B cell (primary cell): ENCODE measurements at places on chromosomes 3 and 15.
A peak's percentile ranks its signal among the peaks of the same experiment; 100 is the strongest.

DNA sequence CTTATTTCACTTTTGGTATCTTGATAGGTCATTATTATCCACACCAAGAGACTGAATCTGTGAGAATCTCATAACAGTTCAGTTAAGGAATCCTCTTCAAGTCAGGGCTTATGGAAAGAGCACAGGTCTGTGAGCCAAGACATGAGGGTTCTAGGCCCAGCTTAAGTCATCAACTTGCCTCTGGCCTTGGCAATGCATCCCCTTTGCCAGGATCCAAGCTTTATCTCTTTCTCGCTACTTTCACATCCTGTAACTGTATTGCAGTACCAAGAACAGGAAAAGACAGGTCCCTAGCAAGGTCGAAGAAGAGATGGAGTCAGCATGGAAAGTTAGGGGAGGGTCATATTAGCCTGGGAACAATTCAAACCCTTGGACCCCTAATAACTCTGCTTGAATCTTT is 13.5 kb upstream of the APOD start:
- DNase-seq, result no peak

- DNase-seq, result no peak
These were observed 8.1 kb upstream of the LRRC2 start for GRCh38 chr3:46574243-46574646.

GRCh38 chr15:56459096-56459495 is 5.8 kb downstream of the MNS1 start:
- no peak for DNase-seq

DNA sequence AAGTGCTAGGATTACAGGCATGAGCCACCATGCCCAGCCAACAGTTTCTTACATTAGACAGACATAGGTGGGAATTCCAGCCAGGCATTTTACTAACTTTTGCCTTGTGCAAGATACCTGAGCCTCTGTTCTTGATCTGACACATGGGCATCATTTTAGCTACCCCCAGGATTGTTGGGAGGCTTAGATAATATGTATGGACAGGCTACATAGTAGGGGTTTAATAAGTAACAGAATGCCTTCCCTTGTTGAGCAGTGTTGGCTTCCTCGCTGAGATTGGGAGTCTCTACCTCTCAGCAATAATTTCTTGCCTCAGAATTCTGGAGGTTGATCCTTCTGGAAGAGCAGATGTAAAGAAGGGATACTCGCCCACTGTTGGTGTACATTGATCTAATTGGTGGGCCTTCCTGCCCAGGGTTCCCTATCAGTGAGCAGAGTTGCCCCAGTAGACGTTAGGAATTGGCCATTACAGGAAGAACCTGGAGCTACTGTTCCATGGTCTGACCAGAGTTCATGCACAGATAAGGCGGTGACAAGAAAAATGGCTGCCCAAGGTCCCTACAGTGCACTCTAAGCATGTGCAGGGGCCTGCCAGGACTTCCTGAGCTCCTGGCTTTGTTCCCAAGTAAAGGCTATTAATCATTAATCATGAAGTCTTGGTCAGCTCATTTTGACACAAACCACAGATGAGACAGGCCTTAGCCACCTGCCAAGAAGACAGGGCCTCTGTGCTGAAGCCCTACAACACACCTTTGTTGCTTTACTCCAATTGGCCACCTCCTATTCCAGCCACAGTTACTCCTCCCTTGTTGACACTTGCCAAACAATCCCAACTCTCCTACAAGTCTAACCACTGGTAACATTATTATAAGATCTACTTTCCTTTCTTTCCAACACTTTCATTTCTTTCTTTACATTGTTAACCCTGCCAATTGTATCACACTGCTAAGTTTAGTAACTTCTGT is 5.0 kb upstream of the IL17RE start:
- DNase-seq, result no peak

- no peak for DNase-seq
These were observed 18.8 kb downstream of the SEC61A1 start for GRCh38 chr3:128070898-128071591.

DNA sequence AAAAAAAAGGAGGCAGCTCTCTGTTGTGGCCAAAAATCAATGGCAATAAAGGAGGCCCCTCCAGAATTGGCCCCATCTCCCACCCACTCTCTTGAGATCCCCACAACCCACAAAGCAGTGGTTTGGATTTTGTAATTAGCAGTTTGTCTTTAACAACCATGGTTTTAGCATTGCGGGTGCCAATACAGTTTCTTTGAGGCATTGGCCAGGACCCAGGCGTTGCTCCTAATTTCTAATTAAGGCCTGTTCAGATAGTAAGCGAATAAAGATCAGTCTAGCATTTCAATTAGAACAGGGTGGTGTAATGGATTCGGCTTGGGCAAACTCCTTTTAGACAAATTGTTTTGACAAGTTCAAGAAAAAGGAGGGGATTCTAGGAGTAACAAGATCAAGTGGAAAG is 23.6 kb upstream of the UACA start:
- no peak for DNase-seq

GRCh38 chr3:130558366-130558765 is 41.4 kb downstream of the COL6A6 start:
- no peak for DNase-seq

GRCh38 chr3:157029365-157029790 is 130.6 kb downstream of the CCNL1 start:
- peak; percentile 85 for DNase-seq

GRCh38 chr3:59133311-59133710 is 83.5 kb upstream of the CFAP20DC start:
- no peak for DNase-seq

DNA sequence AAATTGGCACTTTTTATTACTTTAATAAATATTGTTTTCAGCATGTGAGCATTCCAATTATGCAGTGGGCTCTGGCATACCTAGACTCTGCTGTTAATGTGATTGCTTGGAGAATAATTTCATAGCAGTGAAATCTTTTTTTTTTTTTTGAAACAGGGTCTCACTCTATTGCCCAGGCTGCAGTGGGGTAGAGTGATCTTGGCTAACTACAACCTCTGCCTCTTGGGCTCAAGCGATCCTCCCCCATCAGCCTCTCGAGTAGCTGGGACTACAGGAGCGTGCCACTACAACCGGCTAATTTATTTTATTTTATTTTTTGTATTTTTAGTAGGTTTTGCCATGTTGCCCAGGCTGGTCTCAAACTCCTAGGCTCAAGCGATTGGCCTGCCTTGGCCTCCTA is 14.6 kb upstream of the CORO2B start:
- DNase-seq, result no peak

DNA sequence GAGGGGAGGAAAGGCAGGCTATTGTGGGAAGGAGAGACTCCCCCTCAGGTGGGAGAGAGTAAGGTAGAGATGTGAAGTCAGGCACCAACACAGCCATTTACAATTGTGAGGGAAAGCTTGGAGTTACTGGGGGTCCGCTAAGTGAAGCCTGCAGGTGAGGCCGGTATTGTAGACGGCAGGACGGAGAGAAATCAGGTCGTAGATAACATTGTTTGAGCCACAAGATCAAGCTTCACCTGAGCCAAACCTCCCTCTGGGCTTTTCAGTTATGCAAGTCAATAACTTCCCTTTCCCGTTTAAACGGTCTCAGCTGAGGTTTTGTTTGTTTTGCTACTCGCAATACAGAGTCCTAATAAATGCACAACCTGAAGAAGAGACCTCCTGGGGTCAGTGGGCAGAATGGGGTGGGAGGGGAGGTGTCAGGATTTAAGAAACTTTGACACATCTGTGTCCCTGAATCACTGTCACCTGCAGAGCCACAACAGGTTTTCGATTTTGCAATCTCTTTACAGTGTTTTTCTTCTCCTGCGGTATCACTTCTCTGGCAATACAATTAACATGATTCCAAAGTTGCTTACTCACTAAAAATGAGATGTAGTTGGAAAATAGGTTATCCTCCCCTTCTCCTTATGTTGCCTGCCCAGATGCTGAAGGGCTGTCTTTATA is 72.0 kb upstream of the GLCE start:
- DNase-seq, result no peak
